ENCODE measurements at places on chromosomes 13 and 19.

DNA sequence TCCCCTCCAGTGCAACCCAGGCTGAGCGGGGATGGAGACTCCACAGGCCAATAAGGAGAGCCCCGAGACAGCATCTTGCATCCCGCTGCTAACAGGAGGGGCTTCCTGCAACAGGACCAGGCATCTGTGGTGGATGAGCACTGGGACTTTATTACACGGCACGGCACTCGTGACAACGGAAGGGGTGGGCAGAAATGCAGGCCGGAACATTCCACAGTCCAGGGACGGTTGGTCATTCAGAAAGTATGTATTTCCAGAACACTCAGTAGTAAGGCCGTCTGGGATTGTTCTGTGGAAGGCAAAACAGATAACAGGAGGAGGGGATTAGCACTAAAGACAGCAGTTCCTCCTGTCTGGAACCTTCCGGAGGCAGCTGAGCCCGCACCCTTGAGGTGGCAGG, 3.3 kb upstream of the TM6SF2 start:
- H3K4me3 ChIP-seq = no peak overlapping the region
- peaks cover 38% of the 10 kb centered on the region for H3K27me3 ChIP-seq
- H3K27ac ChIP-seq = no peak overlapping the region
- H3K36me3 ChIP-seq = peaks cover 15% of the 10 kb centered on the region
- peaks cover 6% of the 10 kb centered on the region for H3K4me1 ChIP-seq

GRCh38 chr19:57105976-57106721, 13.6 kb upstream of the USP29 start:
- no peak overlapping the region for H3K27ac ChIP-seq
- DNase-seq = no peak
- peaks cover 3% of the 10 kb centered on the region for H3K36me3 ChIP-seq
- no peaks in the 10 kb centered on the region for H3K27me3 ChIP-seq

- H3K27ac ChIP-seq = no peak overlapping the region
- H3K36me3 ChIP-seq = peaks cover 10% of the 10 kb centered on the region
- H3K4me1 ChIP-seq = peaks cover 5% of the 10 kb centered on the region
- H3K27me3 ChIP-seq = peaks cover 22% of the 10 kb centered on the region
- no peak for DNase-seq
These were observed 5.2 kb downstream of the SYDE1 start for GRCh38 chr19:15112385-15112784.

- no peak overlapping the region for H3K4me3 ChIP-seq
- H3K27me3 ChIP-seq = peaks cover 85% of the 10 kb centered on the region
- DNase-seq = peak; percentile 78
- H3K4me1 ChIP-seq = peaks cover 20% of the 10 kb centered on the region
These were observed 12.7 kb downstream of the NPAS1 start for GRCh38 chr19:47032171-47032811.

DNA sequence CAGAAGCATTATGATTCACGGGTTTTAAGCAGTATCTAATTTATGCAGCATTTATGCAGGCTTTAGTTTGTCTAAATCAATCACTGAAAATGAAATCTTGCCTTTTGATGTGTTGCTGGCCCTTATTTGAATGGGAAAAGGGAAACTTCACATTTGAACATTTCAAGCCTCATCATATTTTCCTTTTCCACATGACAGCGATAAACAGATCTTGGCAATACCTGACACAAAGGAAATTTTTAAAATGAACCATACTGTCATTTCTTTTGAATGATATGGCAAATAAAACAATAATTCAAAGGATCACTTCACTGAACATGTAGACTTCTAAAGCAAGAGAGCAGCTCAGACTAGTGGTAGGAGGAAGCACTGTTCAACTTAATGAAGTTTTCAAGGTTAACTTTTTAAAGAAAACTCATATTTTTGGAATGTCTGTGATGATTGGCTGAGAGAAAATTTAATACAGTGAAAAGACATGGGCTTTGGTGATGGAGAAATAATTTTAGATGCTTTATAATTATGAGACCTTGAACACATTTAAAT, 198.1 kb downstream of the OXGR1 start:
- H3K4me1 ChIP-seq = no peaks in the 10 kb centered on the region
- H3K4me3 ChIP-seq = no peak overlapping the region
- H3K27me3 ChIP-seq = no peaks in the 10 kb centered on the region
- no peak for DNase-seq

- H3K27me3 ChIP-seq = peaks cover 16% of the 10 kb centered on the region
- peaks cover 2% of the 10 kb centered on the region for H3K4me1 ChIP-seq
- no peaks in the 10 kb centered on the region for H3K36me3 ChIP-seq
These were observed 85.1 kb downstream of the TNFRSF19 start for GRCh38 chr13:23655321-23655720.

GRCh38 chr13:110454227-110454859, 107.2 kb downstream of the RAB20 start:
- no peaks in the 10 kb centered on the region for H3K36me3 ChIP-seq
- no peak for DNase-seq
- H3K4me3 ChIP-seq = no peak overlapping the region
- H3K27me3 ChIP-seq = peaks cover 43% of the 10 kb centered on the region
- H3K4me1 ChIP-seq = peaks cover 4% of the 10 kb centered on the region
- no peak overlapping the region for H3K27ac ChIP-seq

DNA sequence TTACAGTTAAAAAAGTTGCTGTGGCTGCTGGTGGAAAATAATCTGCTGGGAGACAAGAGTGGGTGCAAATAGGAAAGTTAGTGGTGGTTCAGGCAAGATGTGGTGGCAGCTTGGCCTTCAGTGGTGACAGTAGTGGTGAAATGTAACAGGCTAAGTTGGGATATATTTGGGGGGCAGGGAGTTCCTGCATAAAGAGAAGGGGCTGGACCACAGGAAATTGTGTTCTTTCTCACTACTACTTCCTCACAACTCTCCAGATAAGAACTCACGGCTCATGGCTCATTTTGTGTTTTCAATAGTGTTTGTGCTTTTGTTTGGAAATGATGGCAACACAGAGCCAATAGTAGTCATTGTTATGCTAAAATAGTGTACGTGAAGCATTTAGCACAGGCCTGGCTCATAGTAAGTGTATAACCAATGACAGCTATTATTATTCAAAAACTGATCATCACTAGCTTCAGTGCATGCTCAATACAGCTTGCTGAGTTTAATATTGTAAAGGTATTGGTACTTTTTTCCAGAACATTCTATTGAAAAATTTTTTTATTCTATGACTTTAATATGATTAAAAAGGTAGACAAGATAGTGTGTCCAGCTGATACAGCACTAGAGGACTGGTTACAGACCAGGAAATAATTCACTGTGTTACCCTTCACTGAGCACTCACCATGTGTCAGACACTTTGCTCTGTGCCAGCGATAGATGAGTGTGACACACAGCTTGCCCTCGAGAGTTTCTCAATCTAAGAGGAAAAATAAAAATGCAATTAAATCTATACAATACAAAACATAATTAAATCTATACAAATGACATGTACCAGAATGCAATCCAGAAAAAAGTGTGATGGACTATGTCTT, 209.8 kb downstream of the POU4F1 start:
- no peak overlapping the region for H3K27ac ChIP-seq
- no peaks in the 10 kb centered on the region for H3K36me3 ChIP-seq
- no peak for DNase-seq
- H3K27me3 ChIP-seq = no peaks in the 10 kb centered on the region

DNA sequence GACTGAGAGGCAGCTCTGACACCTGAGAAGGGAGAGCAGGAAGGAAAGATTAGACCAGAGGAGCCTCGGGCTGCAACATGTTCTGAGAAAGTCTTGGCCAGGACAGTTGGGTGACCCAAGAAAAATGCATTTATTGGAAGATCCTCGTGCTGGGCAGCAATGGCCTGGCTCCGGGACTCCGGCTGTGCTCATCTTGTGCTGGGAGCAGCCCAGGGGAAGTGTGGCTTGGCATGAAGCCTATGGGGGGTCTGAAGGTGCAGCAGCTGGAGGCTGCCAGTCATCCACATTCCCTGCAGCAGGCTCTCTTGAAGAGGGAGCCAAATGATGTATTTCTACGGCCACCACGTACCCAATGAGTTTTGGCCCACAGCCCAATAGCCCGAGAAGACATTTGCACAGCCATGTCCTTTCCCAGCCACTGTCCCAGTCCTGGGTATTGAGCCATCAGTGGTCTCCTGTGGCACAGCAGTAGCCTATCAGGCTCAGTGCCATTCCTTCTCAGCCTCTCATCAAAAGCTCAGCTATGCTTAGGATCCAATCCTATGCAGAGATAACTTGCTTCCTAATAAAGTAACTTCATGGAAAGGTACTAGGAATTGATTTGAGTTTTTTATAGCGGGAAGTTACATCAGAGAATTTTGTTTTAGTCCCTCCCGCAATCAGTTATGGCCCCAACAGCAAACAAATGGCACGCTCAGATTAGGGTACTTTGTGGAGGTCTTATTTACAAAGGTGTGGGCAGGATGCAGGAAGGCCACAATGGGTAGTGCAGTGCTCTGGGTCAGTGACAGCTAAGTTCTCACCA, 76.0 kb upstream of the MEDAG start:
- peaks cover 5% of the 10 kb centered on the region for H3K4me1 ChIP-seq
- no peak overlapping the region for H3K4me3 ChIP-seq
- no peak for DNase-seq
- H3K27ac ChIP-seq = no peak overlapping the region
- no peaks in the 10 kb centered on the region for H3K36me3 ChIP-seq

DNA sequence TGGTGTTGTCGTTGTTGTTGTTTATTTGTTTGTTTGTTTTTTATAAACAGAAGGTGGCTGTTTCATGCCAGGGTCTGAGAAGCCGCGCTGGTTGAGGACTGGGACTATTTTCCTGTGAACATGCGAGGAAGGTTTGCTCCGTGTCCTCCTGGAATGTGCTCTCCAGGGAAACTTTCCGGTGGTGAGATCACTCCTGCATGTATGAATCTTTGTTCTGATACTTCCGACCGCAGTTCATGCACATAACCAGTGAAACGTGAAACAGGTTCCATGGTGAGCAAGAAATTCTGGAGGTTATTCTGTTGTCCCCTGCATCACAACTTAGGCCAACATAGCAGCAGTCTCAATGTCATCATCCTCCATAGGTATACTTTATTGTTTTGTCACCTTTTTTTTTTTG, 187.6 kb upstream of the ARGLU1 start:
- no peak overlapping the region for H3K4me3 ChIP-seq
- no peak overlapping the region for H3K27ac ChIP-seq
- H3K27me3 ChIP-seq = peaks cover 4% of the 10 kb centered on the region
- no peak for DNase-seq
- no peaks in the 10 kb centered on the region for H3K36me3 ChIP-seq

- H3K27ac ChIP-seq = no peak overlapping the region
- peaks cover 63% of the 10 kb centered on the region for H3K27me3 ChIP-seq
- no peaks in the 10 kb centered on the region for H3K36me3 ChIP-seq
- H3K4me1 ChIP-seq = peaks cover 5% of the 10 kb centered on the region
- no peak overlapping the region for H3K4me3 ChIP-seq
These were observed 4.7 kb upstream of the CEACAM5 start for GRCh38 chr19:41703602-41704293.

- peaks cover 28% of the 10 kb centered on the region for H3K36me3 ChIP-seq
- H3K27me3 ChIP-seq = no peaks in the 10 kb centered on the region
- no peak for DNase-seq
- H3K27ac ChIP-seq = no peak overlapping the region
- H3K4me3 ChIP-seq = no peak overlapping the region
These were observed 14.5 kb upstream of the DOCK9 start for GRCh38 chr13:98992355-98992754.

GRCh38 chr13:112768795-112769481, 79.1 kb downstream of the ATP11A start:
- H3K27me3 ChIP-seq = no peaks in the 10 kb centered on the region
- peaks cover 19% of the 10 kb centered on the region for H3K4me1 ChIP-seq
- DNase-seq = no peak

GRCh38 chr19:2255112-2255845, 938 bp downstream of the JSRP1 start:
- H3K27me3 ChIP-seq = peaks cover 46% of the 10 kb centered on the region
- DNase-seq = no peak
- H3K4me3 ChIP-seq = no peak overlapping the region
- H3K36me3 ChIP-seq = no peaks in the 10 kb centered on the region
- H3K4me1 ChIP-seq = peaks cover 52% of the 10 kb centered on the region

DNA sequence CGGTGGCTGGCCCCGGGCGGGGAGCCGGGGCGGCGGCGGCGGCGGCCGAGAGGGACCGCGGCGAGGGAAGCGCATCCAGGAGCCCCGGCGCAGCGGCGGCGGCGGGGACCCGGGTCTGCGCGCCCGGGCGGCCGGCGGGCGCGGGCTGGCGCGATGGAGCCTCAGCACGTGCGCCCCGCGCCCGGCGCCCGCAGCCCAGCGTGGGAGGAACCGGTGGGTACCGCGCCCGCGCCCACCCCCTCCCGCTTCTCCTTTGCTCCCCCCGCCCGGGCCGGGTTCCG, 7.8 kb upstream of the DGKH start:
- no peak for DNase-seq
- no peak overlapping the region for H3K27ac ChIP-seq
- peak overlapping the region; percentile 77 for H3K4me3 ChIP-seq

- H3K36me3 ChIP-seq = peaks cover 22% of the 10 kb centered on the region
- H3K4me1 ChIP-seq = peaks cover 50% of the 10 kb centered on the region
- DNase-seq = no peak
- no peak overlapping the region for H3K4me3 ChIP-seq
- H3K27ac ChIP-seq = peak overlapping the region; percentile 89
These were observed 6.9 kb downstream of the MKNK2 start for GRCh38 chr19:2043961-2044708.

- H3K4me3 ChIP-seq = no peak overlapping the region
- no peak for DNase-seq
- peaks cover 20% of the 10 kb centered on the region for H3K4me1 ChIP-seq
- H3K36me3 ChIP-seq = no peaks in the 10 kb centered on the region
- peak overlapping the region; percentile 70 for H3K27ac ChIP-seq
These were observed 138.7 kb downstream of the CRYL1 start for GRCh38 chr13:20387006-20387405.

- H3K4me1 ChIP-seq = no peaks in the 10 kb centered on the region
- H3K27ac ChIP-seq = no peak overlapping the region
- no peak overlapping the region for H3K4me3 ChIP-seq
- no peak for DNase-seq
These were observed 13.2 kb upstream of the KANK2 start for GRCh38 chr19:11210656-11210928.

DNA sequence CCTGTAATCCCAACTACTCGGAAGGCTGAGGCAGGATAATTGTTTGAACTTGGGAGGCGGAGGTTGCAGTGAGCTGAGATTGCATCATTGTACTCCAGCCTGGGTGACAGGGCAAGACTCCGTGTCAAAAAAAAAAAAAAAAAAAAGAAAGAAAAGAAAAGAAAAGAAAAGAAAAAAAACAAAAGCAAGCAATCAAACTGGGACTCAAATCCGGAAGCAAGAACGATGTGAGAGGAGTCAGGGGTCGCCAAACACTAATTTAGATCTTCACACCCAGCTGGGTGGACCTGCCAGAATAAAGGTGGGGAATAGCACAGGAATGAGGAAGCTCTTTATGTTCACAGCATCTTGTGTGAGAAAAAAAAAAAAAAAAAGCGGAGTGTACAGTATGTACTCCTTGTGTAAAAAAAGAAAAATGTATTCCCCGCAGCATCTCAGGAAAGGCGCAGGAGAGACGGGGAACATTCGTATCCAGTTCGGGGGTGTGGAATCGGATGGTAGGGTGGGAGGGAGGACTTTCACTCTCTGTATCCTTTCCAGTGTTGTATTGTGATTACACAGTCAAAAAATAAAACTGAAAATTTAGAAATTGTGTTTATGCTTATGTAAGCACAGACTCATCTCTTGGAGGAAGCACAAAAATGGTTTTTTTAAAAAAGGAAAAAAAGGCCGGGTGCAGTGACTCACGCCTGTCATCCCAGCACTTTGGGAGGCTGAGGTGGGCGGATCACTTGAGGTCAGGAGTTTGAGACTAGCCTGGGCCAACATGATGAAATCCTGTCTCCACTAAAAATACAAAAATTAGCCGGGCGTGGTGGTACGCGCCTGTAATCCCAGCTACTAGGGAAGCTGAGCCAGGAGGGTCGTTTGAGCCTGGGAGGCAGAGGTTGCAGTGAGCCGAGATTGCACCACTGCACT, 7.6 kb downstream of the DNAJB1 start:
- H3K36me3 ChIP-seq = peaks cover 23% of the 10 kb centered on the region
- no peak for DNase-seq
- H3K27me3 ChIP-seq = peaks cover under 1% of the 10 kb centered on the region

Data from activated naive CD4-positive, alpha-beta T cell treated with anti-CD3 and anti-CD28 coated beads, Interleukin-2, amount 10 ng/mL, durations not matched to agents 7 days and 5 days (primary cell).